ENCODE measurements at places on chromosomes 16 and 17.

DNA sequence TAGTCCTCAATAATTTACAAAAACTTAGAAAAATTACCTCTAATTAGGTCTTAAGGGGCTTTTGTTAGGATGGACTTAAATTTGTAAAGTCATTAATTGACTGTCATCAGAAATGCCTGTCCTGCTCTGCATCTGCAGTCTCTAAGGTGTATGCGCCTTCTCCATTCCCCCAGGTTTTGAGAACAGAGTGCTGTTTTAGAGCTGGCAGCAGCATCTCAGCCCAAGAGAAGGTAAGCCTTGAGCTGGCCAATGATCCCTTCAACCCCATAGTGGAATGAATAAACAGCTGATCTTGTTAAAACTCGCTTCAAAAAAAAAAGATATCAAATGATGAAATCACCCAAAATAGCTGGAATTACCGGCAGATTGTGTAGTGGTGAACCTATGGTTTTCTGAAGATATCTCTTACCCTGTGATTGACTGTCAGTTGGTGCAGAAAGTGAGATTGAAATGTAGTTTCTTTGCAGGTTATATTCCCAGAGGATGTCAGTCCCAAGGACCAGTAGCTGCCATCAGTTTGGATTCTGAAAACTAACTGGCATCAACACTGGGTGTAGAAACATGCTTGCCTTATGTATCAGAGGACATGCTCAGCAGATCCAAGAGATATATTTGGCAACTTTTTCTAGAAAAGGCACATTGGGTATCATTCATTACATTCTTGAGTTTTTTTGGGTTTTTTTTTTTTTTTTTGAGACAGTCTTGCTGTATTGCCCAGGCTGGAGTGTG is 25.7 kb downstream of the TRPV2 start:
- DNase-seq, result no peak

GRCh38 chr16:27335349-27336053 is 21.7 kb downstream of the IL4R start:
- no peak for DNase-seq

GRCh38 chr17:70169709-70170597 is 621 bp downstream of the KCNJ2 start:
- DNase-seq, result peak; percentile 33

DNA sequence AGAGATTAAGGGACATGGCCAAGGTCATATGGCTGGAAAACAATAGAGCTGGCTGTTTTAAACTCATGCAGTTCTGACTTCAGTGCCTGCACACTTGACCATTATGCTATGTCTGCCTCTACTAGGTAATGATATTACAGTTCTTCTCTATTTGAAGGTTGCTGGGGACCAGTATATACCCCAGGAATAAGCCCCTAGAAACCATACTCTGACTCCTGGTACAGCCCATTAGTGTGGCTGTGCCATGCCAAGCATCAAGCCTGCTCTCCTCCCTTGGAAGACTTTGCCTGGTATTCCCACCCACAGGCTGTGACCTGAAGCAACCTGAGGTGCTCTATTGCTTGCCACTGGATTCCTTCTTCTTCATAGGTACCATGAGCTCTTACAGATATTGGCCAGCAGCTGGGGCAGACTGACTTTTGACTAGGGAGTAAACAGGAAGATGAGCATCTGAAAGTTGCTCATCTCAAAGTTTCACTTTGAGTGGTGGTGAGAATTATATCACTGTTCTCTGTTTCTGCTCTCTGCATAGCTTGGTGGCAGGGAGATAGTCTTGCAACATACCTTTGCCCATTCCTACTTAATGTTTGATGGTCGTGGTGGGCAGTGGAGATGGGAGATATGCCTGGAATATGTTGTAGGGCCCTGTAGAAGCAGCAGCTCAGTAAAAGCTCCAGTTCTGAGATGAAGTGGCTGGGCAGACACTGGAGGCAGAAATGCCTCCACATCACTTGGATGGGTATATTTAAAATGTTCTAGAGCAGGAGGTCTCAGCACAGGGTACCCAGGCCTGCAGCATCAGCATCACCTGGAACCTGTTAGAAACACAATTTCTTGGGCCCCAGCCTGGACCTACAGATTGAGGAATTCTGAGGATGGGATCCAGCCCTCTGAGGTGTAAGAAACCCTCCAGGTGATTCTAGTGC is 274.7 kb downstream of the HS3ST4 start:
- no peak for DNase-seq

DNA sequence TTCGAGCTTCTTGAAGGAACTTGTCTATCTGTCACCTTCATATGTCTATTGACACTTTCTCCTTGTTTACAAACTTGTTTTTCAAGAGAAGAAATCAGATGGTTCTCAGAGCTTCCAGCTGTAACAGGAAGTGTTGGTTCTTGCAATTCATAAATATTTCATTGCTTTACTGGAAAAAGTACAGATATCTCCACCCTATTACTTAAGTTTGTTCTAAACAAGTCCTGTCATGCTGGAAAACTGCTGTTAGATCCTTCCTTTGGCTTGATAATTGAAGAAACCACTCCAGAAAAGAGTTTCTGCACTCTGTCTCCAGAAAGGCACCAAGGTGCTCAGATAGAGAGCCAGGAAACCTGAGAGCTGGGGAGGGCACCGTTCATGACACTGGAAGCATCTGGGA is 181.6 kb downstream of the DNAH9 start:
- no peak for DNase-seq

GRCh38 chr17:21294321-21295035 is 10.0 kb downstream of the MAP2K3 start:
- no peak for DNase-seq

DNA sequence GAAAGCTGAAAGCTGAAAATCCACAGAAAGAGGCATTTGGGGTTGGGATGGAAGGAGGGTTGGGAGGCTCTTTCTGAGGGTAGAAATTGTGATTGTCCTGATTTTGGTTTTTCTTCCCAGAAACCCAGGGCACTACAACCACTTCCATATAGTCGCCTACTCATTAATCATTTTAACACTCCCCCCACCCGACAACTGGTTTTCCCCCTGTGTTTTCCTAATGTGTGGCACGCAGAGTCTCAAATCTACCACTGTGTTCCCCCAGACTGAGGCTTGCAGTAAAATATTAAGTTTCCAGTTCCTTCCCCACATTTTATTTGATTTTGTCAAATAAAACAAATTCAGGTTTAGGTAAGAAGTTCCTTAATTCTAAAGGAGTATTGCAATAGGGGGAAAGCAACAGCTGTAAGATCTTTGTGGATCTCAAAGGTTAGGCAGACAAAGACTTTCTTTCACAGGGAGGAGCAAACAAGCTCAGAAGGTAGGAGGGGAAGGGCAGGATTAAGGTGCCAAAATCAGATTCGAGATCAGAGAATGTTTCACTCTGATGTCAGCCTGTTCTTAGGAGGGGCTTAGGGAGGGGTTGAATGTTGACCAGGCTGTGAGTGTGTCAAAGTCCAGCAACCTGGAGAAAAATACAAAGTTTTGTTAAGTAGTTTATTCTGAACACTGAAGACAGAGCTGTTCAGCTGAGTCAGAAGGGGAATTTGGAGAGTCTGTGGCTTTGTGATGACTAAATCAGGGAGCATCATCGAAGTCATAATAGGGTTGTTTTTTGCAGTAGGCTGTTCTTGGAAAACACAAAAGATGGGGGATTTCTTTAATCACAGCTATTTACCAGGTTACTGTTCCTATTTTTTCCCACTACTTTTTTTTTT is 3.6 kb downstream of the ZNF267 start:
- no peak for DNase-seq

GRCh38 chr17:1651559-1651844 is 1.8 kb upstream of the RILP start:
- no peak for DNase-seq

DNA sequence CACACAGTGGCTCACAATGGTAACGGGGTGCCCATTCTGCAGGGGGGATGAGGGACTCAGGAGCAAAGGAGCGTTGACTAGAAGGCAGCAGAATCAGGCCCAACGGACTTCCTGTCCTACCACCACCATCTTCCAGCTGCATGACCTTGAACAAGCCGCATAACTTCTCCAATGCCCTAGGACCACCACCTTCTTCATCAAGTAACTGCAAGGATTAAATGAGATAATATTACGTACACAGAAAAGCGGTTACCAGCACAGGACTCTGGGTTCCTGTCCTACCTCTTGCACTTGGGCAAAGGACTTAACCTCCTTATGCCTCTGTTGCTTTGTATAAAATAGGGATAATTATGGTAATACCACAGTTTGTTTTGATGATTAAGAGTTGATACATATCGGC is 4.7 kb downstream of the ASPHD1 start:
- no peak for DNase-seq

- DNase-seq, result no peak
Measured at GRCh38 chr17:68047153-68047846, 11.8 kb downstream of the KPNA2 start.
